ENCODE measurements at places on chromosomes 1 and 21. TPM values are rescaled to one million over a fixed set of nuclear protein-coding genes. Genes with fewer than 3 reads are reported as not detected.

DIRAS3 gene
- 1.2 TPM for total RNA-seq

RNF207 gene
- 7.8 TPM for total RNA-seq

GRCh38 chr1:29210278-29211085 is 20.3 kb downstream of the MECR start:
- no peak for DNase-seq

DNA sequence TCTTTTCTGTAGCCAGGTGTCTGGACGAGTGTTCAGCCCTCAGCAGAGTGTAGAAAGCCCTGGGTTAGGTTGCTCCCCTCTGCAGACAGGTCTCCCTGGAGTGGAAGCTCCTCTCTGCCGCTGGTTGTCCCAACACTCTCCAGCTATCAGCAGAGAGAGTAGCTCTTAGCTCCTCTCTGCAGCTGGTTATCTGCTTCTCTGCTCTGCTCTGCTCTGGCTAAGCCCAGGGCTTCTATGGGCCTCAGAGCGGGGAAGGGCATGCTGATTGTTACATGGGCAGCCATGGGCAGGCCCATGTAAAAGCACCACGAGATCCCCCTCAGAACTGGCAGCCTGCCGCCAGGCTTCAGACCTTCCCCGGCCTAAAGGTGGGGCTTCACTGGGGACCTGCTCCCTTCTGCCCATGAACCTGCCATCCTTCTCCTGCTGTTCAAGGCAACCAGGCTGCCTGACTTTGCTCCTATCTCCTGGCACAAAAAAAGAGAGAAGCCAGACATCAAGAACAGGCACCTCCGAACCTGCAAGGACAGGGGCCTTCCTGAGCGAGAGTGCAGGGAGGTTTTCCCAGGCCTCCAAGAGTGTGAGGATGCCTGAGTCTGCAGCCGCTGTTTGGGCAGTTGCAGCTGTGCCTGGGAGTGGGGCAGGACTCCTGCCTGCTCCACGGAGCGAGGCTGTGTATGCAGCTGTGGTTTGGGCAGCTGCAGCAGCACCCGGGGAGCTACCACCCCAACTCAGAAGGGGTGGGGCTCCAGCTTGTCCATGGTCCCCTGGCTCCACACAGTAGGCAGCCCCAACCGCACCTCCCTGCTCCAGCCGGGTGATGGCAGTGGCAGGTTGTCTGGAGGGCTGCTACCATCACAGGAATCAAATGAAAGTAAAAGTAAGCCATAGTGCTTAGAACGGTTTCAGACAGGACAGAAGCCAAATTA is 973.7 kb downstream of the LTN1 start:
- DNase-seq: no peak

GRCh38 chr1:156601892-156602291 is 613 bp upstream of the GPATCH4 start:
- DNase-seq: no peak

DNA sequence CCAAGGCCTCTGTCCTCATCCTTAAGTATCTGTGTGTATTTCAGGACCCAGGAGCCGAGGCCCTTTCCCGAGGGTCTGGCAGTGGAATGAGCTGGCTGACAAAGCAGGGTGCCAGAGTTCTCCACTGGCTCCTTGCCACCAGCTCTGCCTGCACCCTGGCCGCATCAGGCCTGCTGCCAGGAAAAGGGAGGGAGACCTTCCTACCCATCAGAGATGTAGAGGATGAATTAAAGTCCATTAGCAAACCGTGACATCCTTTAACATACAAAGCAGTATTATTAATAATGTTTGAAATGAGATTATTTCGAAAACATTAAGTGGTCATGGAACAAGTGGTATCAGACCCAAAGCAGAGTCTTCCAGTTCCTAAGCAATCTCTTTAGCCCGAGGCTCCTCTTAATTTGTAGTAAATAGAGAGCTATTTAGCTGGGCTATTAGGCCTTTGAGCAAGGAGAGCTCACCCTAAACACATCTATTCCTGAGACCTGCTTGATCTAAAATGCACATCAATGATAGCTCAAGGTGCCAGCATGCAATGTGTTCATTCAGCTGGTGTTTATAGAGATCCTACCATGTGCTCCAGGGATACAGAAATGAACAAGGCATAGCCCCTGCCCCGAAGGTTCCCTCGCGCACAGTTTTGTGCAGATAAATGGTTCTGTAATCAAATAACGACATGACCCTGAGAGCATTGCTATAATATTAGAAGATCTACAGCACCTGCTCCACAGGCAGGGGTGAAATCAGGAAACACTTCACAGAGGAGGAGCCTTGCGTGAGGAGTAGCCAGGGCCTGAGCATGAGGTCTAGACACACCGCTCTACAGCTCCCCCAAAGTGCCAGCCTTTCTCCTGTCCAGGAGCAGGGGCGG is 44.0 kb downstream of the FAM163A start:
- no peak for DNase-seq

DNA sequence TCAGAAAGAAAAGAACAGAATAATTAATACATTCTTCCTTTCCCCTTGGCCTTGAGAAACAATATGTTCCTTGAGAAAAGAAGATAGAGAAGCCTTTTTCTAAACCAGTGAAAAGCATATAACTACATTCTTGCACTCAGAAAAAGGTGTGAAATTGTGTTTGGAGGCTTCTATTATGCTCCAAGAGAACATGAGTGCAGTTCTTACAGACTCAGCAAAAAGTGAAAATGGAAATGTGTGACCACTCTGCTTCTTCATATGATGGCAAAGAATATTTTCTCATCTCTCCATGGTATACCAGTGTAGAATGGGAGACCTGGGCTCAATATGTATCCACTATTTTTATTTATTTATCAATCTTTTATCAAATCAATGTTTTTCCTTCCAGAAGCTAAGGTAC is 43.2 kb downstream of the ALG14 start:
- no peak for DNase-seq

All from fibroblast of the aortic adventitia (primary cell).